Parietal lobe (tissue), 2 donors: ENCODE measurements at places on chromosomes 5 and 9. TPM values are rescaled to one million over a fixed set of nuclear protein-coding genes. Genes with fewer than 3 reads are reported as not detected.

Gene ARL14EPL
- total RNA-seq, result not detected

Gene COL27A1
- 2.5 TPM for total RNA-seq

Gene THBS4
- 3.4 TPM for total RNA-seq

Gene WNK2
- total RNA-seq, result 86.1 TPM

Gene ANKRD31
- total RNA-seq, result 0.94 TPM

Gene COL5A1
- 3.4 TPM for total RNA-seq

Gene IL7R
- total RNA-seq, result 0.63 TPM

Gene PKN3
- total RNA-seq, result 1.6 TPM

Gene SERINC5
- total RNA-seq, result 66.4 TPM

Gene MRPS27
- total RNA-seq, result 67.9 TPM

Gene RNF180
- total RNA-seq, result 78.9 TPM

Gene GLRA1
- not detected for total RNA-seq

Gene CENPK
- 11.3 TPM for total RNA-seq

Gene PPP1R26
- total RNA-seq, result 38.8 TPM

Gene PCDHA9
- 42.6 TPM for total RNA-seq

Gene FAM170A
- not detected for total RNA-seq

Gene SPINK7
- total RNA-seq, result not detected

Gene NDUFA8
- 27.5 TPM for total RNA-seq

Gene SPATA31E1
- total RNA-seq, result not detected
